ENCODE measurements at places on chromosomes 1 and 21.

- no peak for DNase-seq
Measured at GRCh38 chr1:11817192-11817591, 11.2 kb downstream of the CLCN6 start.

- DNase-seq = no peak
Measured at GRCh38 chr1:98055457-98055856, 134.6 kb upstream of the DPYD start.

DNA sequence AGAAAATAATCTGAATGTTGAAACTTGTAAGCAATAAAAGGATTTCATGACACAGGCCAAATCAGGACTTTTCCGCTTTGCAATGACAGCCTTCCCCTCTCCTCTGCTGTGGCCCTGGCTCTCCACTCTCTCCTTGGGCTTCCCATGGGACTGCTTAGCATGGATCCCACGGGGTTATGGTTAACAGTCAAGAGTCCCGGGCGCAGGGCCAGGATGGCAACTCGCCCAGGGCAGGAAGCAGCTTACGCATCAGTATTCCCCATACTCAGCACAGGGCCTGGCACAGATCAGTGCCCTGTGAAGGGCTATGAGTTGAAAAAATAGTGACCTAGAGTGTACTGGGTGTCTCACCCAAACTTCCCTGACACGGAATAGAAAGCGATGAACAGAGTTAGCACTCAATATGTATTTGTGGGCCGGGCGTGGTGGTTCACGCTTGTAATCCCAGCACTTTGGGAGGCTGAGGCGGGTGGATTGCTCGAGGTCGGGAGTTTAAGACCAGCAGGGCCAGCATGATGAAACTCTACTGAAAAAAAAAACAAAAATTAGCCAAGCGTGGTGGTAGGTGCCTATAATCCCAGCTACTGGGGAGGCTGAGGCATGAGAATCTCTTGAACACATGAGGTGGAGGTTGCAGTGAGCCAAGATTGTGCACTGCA lies 29.1 kb upstream of the GRHL3 start:
- DNase-seq = no peak

DNA sequence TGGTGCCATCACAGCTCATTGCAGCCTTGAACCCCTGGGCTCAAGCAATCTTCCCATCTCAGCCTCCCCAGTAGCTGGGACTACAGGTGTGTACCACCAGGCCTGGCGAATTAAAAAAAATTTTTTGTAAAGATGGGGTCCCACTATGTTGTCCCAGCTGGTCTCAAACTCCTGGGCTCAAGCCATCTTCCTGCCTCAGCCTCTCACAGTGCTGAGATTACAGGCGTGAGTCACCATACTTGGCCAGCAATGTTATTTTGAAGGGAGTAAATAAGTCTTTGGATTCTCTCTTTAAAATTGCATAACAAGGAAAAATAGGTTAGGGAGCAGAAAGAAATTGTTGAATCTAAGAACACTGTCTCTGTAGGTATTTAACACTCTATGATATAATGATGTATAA lies 111.3 kb downstream of the RPS6KC1 start:
- DNase-seq = no peak

DNA sequence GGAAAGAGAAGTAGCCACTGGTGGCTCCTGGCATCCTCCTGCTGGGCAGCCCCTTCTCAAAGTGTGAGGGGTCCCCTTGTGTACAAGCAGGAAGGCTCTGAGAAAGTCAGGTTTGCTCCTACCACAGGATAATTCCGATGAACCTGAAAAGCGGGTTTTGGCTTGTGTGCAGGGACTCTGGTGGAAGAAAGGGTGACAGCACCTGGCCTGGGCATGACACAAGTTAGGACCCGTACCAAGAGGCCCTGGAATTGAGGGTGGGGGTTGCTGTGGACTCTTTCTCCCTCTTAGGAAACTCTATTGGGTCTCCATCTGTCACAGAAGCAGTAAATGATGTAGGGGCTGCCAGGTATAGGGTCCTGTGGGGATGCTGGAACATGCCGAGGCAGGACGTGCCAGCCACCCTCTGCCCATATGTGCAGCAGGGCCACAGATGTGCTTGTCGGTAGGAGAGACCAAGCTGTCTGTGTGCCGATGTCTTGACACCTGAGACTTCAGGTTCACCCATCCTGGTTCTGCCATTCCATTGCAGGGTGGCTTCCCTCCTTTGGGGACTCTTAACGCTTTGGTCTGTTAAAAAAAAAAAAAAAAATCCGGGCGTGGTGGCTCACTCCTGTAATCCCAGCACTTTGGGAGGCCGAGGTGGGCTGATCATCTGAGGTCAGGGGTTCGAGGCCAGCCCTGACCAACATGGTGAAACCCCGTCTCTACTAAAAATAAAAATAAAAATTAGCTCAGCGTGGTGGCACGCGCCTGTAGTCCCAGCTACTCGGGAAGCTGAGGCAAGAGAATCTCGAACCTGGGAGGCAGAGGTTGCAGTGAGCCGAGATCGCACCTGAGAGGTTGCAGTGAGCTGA lies 9.8 kb downstream of the C1orf35 start:
- peak; percentile 55 for DNase-seq

GRCh38 chr1:202158810-202159533 lies 1.4 kb downstream of the PTPN7 start:
- DNase-seq = no peak

- no peak for DNase-seq
Measured at GRCh38 chr21:41443562-41443961, 17.5 kb downstream of the MX1 start.
